NCI-H226 (cell line): ENCODE measurements at places on chromosomes 12 and 14.

- no peak for DNase-seq
Measured at GRCh38 chr14:53368711-53369201, 215.6 kb upstream of the DDHD1 start.

GRCh38 chr12:2183556-2184541, 131.1 kb downstream of the CACNA1C start:
- DNase-seq: no peak

GRCh38 chr12:91222746-91223145, 40.1 kb upstream of the DCN start:
- DNase-seq: no peak

GRCh38 chr14:33859306-33859705, 91.6 kb downstream of the EGLN3 start:
- peak; percentile 56 for DNase-seq

- no peak for DNase-seq
Measured at GRCh38 chr14:36383767-36384431, 63.5 kb upstream of the MBIP start.

DNA sequence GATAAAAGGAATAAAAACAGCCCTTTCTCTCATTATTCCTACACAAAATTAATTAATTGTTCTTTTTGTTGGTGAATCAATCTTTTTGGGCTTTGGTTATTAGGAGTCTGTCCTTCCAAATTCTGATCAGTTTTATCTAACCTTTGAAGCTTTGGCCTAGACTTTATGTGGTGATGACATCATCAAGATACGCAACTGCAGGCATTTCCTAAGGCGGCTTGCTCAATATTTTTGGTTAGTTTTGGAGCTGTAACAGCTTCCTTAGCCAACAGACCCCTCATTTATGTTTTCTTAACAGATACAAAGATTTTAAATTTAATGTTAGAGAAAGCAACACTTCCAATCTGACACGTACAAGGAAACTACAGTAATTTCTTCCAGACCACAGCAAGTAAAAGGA, 87.8 kb upstream of the PDE3A start:
- no peak for DNase-seq

DNA sequence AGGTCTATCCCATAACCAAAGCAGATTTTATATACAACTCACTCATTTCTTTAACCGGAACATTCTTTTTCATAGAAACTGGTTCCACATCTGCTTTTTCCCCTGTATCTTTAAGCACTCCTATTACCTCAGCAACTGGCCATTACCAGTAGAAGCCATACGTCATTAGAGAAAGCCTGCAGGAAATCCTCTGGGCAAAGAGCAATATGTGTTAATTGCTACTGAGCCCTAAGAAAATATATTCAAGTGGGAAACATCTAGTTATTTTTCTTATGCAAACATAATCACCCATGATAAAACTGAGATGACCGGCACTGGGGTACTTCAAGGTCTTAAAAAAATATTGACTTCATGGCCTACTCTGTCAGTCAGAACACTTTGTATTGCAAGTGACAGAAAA, 28.2 kb upstream of the CPSF6 start:
- DNase-seq: no peak

- peak; percentile 55 for DNase-seq
Measured at GRCh38 chr14:105748204-105748578, 221.8 kb downstream of the TMEM121 start.

GRCh38 chr12:91058786-91059185, 962 bp upstream of the KERA start:
- no peak for DNase-seq

DNA sequence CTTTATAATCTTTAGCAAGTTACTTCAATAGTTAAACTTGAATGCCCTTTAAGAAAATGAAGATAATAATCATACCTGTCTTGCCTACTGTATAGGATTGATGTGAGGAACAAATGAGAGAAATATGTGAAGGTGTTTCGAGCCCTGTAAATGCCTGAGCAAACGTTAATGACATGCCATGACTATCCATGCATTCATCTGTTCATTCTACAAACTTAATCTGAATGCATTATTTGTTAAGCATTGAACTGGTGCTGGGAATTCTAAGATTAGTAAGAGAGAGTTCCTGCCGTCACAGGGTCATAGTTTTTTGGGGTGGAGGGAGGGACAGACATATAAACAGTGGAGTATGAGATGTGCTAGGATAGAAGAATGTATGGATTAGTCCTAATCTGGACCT, 111.5 kb upstream of the PRICKLE1 start:
- no peak for DNase-seq

DNA sequence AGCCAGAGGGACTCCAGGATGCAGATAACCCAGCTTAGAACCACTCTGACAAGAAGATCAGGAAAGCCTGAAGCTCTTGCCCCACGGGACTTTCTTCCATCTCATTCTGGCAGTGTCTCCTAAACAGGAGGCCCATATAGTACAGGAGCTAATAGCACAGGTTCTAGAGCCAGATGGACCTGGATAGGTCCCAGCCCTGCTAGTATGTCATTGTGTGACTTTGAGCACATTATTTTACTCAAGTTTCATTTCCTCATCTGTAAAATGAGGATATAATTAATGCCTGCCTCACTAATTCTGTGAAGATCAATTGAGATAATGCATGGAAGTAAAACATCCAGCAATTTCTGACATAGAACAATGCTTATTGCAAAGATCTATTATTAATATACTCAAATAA, 66.5 kb upstream of the GZMB start:
- no peak for DNase-seq

GRCh38 chr12:87227162-87227561, 802.0 kb downstream of the C12orf50 start:
- DNase-seq: no peak

DNA sequence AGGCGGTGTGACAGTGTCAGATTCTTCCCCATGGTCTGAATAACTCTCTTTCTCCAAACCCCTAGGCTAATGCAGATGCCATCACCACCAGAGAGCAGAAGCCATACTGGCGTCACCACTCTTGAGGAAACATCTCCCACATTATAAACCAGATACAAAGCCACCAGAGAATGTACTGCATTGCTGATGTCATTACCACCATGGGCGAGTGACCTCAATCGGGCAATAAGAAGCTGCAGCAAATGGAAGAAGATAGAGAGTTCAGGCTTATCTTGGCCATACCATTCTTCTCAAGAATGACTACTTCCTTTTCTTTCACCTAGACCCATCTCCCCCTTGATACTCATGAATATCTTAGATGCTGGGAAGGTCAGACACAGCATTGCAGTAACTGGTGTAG, 1157.2 kb downstream of the TMEM121 start:
- no peak for DNase-seq

GRCh38 chr14:69850086-69850735, 29.0 kb upstream of the SMOC1 start:
- no peak for DNase-seq

DNA sequence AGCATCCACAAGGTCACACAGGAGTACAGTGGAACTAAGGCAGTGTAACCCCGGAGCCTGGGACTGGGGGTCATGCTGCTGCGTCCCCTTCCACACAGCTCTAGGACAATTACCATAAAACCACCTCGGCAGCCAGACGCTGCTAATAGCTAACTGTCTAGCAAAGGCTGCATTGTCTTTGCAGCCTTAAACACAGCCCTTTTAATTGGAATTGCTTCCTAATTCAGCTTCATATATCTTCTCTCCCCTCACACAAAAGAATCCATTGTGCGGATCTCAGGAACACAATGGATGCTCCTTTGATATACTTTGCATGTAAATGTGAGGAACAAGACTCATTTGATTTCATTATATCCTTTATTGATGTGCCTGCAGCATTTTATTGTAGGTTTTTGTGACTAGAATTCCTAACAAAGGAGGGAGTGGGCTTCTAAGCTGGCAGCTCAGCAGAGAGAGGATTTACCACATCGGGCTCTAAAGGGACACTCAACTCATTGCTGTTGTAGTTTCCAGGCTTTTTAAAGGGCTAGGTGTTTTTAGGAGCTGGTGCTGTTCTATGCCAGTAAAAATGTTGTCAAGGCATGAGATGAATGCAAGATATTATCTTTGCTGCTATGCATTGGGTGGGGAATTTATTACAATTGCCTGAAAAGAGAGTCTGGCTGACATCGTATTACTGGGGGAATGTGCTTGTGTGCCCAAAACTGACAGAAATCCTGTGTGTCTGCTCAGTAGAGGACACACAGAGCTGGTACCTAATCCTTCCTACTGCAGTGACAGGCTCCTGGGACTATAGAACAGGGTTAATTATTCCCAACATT, 30.4 kb upstream of the DACT1 start:
- DNase-seq: peak; percentile 26

DNA sequence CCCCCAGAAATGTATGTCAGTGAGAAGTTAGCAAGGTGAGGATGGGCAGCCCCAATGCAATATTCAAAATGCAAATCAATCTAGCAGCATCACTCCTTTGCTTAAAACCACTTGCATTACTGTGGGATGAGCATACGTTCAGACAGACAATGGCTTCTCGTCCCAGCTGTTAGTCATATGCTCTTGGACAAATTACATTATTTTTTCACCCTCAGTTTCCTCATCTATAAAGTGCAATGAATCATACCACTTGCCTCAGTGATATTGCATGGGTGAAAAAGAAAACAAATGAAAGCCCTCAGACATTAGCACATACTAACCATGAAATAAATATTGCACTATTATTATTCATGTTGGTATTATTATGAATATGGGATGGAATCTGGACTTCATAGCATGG, 132.3 kb downstream of the C12orf75 start:
- no peak for DNase-seq

DNA sequence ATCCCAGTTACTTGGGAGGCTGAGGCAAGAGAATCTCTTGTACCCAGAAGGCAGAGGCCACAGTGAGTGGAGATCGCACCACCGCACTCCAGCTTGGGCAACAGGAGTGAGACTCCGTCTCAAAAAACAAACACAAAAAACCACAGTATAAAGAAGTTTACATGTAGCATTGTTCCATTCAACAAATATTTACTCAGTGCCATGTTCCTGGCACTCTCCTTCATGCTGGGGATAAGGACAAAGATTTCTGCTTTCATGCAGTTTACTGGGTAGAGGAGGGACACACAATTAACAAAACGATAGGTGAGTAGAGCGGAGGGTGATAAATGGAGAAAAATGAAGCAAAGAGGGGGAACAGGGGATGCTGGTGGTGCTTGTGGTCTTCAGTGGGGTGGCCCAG, 68.2 kb upstream of the OVCH1 start:
- DNase-seq: no peak

DNA sequence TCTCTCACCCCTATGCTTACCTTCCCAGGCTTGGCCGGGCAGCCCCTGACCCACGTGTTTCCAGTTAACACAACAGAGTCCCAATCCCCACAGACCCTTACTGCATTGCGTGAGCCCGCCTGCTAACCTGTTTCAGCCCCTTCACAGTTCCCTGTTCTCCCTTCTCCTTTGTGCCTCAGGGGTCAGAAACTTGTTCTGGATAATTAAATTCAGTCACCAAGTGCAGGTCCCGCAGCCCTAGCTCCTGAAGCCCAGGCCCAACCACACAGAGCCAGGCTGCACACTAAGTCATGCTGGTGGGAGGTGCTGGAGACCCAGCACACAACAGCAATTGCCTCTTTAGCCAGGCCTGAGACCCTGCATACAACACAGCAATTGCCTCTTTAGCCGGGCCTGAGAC, 9.6 kb downstream of the ISM2 start:
- no peak for DNase-seq

DNA sequence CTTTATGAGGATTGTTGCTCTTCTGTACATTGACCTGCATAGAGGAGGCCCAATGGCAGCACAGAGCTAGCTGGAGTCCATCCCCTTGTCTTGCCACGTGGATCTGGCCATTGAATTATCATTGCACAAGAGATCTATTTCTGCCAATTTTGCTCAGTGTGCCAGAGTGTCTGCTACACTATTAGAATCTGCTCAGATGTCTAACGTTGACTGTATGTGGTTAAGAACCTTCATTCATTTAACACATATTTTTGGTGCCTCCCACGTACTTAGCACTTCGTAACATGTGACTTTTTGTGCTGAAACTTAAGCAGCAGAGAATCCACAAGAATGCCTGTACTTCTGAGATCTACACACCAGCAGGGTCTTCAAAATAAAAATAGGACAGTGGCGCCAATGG, 166.0 kb upstream of the VASH1 start:
- DNase-seq: no peak

- no peak for DNase-seq
Measured at GRCh38 chr12:39672976-39673375, 53.4 kb upstream of the ABCD2 start.

GRCh38 chr14:87869619-87870583, 123.1 kb downstream of the GALC start:
- DNase-seq: no peak

GRCh38 chr12:108814462-108815211, 42.7 kb downstream of the SSH1 start:
- DNase-seq: no peak

GRCh38 chr12:114703060-114703493, 19.1 kb upstream of the TBX3 start:
- DNase-seq: no peak

- no peak for DNase-seq
Measured at GRCh38 chr14:29102266-29102665, 335.7 kb downstream of the FOXG1 start.

DNA sequence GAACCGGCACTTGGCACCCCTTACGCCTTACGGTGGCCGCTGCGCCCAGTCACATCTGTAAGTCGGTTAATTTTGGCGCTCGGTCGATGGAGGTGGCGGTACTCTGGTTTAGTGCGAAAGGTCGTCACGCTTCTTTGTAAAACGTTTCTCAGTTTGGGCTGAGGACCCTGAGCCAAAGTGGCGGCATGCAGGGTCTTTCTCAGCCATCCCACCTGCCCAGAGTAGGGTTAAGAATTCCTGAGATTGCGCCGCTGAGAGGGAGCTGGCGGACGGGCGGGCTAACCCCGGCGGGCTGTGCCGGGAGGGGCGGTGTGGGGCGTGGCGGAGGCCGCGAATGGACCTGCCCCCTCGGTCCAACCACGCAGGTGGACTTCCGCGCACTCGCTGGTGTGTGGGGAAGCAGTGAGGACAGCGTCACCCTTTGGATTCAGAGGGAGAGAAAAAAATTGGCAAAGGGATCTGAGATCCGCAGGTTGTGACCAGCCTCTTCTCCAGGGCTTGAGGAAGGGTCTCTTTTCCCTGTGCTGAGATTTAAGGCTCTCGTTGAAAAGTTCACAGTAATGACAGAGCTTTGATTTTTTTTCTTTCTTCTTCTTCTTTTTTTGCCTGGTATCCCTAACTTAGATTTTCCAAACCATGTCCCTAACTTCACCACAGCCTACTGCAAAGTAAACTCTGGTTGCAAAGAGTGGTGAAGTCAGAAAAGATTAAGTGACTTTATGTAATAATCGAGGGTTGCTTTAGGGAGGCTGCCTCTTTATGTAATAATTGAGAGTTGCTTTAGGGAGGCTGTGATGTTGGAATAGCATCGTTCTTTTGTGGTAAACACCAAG, 602 bp upstream of the FBXO33 start:
- DNase-seq: peak; percentile 92
